ENCODE measurements at places on chromosomes 11 and 22.
A peak's percentile ranks its signal among the peaks of the same experiment; 100 is the strongest.

DNA sequence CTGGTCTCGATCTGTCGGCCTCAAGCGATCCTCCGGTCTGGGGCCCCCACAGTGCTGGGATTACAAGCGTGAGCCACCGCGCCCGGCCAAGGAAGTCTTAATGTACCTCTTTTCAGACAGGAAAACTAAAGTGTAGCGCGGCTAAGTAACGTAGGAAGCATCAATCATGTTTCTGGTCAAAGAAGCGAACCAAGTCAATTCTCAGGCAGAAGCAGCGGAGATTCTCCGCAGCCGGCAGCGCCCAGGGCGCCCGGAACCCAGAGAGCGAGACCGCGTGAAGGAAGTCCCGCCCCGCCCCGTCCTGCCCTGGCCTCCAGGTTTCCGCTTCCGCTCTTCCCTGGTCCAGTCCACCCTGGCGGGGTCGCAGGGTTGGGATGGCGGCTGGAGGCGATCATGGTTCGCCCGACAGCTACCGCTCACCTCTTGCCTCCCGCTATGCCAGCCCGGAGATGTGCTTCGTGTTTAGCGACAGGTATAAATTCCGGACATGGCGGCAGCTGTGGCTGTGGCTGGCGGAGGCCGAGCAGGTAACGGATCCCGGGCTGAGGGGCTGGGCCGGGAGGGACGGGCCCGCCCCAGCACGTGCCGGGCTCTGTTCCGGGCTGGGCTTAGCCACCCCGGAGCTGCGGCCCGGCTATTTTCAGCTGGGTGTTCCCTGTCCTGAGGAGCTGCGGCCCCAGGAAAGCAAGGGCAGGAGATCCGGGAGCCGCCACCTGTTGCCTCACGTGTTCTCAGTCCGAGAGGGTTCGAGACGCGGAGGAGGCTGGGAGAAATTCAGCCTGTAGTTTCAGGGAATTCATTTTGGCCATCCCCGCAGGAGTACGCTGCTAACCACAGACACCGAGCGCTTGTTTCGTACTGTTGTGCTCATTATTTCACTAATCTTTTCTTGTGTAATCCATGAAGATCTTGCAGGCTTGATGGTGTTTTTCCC lies at the start of gene ADSL:
ADSL (plus strand) TSS at position 316 of the 934 bp plus-strand sequence; CDS start at position 375, 59 bp downstream.
- DNase-seq, result peak; percentile 79

DNA sequence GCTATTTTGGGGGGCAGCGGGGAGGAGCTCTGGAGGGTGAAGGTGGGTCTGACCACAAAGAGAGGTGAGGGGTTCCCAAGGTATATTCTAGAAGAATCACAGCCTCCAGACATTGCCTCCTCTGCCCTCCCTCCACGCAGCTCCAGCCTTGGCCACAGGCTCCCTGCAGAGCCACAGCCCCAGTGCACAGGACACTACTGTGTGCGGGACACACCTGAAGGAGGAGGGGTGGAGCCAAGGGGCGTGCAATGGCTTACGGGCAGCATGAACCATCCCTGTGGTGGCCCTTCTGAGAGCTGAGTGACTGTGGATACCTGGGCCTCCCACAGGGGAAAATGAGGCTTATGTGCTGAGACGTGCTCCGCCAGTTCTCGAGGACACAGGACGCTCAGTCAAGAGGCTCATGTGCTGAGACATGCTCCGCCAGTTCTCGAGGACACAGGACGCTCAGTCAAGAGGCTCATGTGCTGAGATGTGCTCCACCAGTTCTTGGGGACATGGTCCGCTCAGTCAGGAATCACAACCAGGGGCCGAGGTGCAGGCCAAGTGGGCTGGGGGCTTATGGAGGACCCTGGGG lies 417.3 kb downstream of the SHANK2 start:
- no peak for DNase-seq

GRCh38 chr11:1148752-1149180 lies 9.0 kb upstream of the MUC5AC start:
- no peak for DNase-seq

- peak; percentile 88 for DNase-seq
Measured at GRCh38 chr11:86519064-86519911, 144.6 kb downstream of the CCDC81 start.

- no peak for DNase-seq
Measured at GRCh38 chr11:31529189-31529588, 19.6 kb downstream of the ELP4 start.

DNA sequence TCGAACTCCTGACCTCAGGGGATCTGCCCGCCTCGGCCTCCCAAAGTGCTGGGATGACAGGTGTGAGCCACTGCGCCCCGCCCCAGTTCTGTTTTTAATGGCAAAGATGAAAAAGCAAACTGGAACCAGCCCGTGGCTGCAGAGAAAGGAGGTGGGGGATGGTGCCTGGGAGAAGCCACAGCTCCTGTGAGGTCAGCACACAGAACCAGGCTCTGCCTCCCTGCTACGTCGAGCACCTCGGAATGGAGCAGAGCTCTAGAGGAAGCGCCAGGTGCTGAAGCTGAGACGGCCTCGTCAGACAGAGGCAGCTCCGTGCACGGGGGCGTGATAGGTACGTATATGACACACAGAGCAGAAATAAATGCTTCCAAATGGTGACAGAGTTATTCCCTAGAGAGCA lies 8.5 kb downstream of the DRD4 start:
- DNase-seq, result no peak

- DNase-seq, result no peak
Measured at GRCh38 chr11:33953289-33953688, 61.4 kb upstream of the LMO2 start.

DNA sequence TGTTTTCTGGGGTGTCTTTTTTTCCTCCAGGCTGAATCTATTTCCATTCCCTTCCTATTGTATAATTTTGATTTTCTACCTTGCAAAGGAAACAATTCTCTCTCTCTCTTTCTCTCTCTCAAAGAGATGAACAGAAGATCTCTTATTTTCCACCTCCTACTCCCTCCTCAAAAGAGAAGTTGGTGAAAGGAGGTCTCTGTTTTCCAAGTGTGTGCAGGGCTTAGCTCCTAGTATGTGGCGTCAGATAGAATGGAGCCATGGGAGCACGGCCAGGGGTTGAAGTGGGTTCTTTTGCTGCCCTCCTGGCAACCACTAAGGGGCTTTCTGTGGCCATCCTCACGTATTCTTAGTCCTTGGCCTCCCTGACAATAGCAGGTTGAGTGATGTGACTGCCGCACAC lies 480 bp downstream of the TRIM34 start:
- no peak for DNase-seq

GRCh38 chr22:22210375-22210774 lies 34.2 kb upstream of the VPREB1 start:
- DNase-seq, result peak; percentile 33

DNA sequence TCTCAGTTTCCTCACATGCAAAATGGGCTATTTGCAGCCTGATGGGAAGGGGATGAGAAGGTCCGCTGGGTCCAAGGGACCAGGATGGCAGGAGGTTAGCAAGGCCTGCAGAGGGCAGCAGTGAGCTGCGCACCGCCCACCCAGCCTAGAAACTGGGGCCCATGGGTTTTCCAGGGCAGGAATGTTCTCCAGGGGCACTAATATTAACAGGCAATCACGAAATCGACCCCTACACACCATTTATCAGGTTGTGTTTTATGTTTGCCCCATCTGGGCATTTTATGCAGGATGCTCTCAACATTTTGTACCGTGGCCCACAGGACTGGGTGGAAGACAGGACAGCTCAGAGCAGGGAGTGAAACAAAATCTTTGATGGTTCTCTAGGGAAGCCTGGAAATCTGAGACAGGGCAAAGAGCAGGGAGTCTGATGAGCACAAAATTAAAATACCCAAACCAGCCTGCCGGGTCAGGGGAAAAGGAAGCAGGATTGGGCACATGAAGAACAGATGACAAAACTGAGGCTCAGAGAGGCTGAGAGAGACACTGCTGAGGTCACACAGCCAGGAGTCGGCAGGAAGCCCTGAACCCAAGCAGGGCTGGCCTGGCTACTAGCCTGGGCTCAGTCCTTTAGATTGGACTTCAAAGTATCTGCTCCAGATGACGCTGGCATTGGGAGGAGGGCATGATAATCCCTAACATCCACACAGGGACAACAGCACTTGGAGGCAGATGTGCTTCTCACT lies 1.6 kb upstream of the BCR start:
- DNase-seq, result peak; percentile 34

DNA sequence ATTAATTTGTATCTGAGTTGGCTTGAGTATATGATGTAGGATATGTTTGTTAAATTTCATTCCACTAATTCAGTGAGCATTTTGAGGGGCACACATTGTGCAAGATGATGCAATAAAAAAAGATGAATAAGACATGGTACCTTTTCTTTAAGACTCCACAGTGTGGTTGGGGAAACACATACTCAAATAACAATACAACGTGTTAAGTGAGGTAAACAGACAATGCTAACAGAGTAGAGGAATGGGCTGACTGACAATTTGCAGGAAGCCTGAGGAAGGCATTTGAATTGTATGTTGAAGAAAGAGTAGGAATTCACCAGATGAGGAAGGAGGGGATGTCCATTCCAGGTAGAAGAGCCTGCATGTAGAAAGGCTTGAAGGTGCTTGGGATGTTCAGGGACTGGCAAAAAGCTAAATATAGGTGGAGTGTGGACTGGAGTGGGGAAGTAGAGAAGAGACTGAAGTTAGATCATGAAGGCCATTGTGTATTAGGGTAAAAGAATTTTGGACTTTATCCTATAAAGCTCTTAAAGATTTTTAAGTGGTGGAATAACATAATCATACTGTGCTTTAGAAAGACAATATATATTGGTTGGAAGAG lies 6.8 kb downstream of the RNF169 start:
- no peak for DNase-seq

DNA sequence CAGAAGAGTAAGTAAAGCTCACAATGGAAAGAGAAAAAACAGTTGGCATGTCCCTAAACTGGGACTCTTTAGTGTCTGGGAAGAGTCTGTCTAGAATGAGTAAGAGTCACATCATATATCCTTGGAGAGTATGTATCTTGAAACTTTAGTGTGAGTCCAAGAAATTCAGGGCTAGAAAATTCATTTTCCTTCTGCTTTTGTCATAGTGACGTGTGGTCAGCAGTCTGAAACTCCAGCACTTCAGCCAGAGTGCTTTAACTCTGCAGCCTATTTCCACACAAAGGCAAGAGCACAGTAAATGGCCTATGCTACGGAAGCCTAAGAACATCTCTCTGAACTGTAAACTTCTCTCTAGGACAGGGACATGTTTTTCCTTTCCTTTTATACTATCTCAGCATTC lies 174.1 kb downstream of the FAM181B start:
- no peak for DNase-seq

DNA sequence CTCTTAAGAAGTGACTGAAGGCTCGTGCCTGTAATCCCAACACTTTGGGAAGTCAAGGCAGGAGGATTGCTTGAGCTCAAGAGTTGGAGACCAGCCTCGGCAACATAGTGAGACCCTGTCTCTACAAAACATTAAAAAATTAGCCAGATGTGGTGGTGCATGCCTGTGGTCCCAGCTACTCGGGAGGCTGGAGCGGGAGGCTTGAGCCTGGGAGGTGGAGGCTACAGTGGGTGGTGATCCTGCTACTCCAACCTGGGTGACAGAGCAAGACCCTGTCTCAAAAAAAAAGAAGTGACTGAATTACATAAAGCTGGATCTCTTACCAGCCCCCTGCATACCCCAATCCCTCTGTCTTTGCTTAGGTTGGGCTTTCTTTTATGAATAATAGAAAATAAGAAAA lies 58.1 kb downstream of the C22orf31 start:
- no peak for DNase-seq

- no peak for DNase-seq
Measured at GRCh38 chr11:46198245-46199240, 77.3 kb upstream of the PHF21A start.

GRCh38 chr11:69040581-69041260 lies 8.0 kb upstream of the TPCN2 start:
- peak; percentile 88 for DNase-seq

- no peak for DNase-seq
Measured at GRCh38 chr22:43693249-43693648, 118.9 kb downstream of the EFCAB6 start.

- peak; percentile 51 for DNase-seq
Measured at GRCh38 chr11:64268893-64269539, 15.4 kb downstream of the BAD start.

GRCh38 chr11:102780491-102780918 lies at the start of gene MMP10:
TSS of gene MMP10 (minus strand) at chr11:102780628. CDS start at chr11:102780591, 37 bp downstream.
- DNase-seq, result peak; percentile 68

- DNase-seq, result peak; percentile 59
Measured at GRCh38 chr22:45475063-45475747, 27.5 kb upstream of the FBLN1 start.

Data from AG10803 (cell line).